ENCODE measurements at places on chromosomes 1 and 21. TPM values are rescaled to one million over a fixed set of nuclear protein-coding genes. Genes with fewer than 3 reads are reported as not detected.

The PLA2G5 gene
- total RNA-seq, result not detected

DNA sequence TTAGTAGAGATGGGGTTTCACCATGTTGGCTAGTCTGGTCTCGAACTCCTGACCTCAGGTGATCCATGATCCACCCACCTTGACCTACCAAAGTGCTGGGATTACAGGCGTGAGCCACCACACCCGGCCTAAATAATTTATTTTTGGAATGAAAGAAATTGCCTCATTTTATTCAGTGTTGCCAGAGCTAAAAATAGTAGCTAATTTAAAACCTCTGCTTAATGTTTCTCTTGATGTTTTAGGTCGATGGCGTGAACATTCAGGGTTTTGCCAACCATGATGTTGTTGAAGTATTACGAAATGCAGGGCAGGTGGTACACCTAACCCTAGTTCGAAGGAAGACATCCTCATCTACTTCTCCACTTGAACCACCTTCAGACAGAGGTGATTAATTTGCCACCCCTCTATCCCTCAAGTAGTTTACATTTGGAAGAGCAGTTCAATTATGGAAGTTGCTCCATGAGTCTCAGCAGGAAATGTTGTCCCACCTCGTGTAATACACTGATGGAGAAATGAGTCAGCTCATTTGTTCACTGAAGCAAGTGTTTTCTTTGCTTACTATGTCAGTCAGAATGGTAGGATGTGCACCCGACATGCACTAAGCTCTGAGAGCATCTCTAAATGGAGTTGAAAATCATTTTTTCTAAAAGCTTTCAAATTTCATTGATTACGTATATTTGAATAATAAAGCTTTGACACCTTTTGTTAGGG lies 54.9 kb downstream of the PATJ start:
- no peak for DNase-seq

The ANKRD35 gene
- total RNA-seq, result 0.76 TPM

The RPF1 gene
- total RNA-seq, result 41.6 TPM

GRCh38 chr1:176517484-176517883 lies 54.5 kb downstream of the PAPPA2 start:
- no peak for DNase-seq

DNA sequence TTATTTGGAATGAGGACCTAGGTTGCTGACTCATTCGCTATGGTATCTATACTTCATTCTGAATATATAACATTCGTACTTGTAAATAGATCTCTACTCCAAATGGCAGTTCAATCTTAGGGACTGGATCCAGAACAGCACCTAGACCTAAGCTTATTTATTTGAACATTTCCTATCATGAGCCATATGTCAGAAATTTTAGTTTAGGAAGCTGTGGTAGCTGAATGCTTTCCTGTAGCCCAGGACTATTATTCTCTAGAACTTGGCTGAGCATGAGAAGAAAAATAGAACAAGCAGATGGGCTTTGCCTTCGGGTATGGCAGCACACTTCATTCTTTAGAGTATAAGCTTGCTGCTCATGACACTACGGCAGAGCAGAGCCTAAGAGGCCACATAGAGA lies 1114.4 kb upstream of the B3GALT2 start:
- no peak for DNase-seq

DNA sequence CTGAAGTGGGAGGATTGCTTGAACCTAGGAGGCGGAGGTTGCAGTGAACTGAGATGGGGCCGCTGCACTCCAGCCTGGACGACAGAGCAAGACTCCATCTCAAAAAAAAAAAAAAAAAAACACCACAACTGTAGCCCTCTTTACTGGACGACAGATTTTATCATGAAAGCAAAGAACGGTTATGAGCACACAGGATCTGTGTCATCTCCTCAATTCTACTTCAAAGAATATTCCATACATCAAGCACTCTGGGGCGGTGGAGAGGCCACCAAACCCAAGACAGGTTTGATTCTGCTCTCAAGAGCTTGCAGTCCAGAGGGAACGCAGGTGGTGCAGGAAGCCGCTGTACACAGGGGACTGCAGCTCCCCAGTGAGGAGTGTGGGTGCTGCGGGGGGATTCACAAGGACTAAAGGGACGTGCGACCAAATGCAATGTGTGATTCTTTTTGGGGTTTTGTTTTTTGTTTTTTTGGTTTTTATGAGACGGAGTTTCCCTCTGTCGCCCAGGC lies 110.1 kb downstream of the SPSB1 start:
- no peak for DNase-seq

DNA sequence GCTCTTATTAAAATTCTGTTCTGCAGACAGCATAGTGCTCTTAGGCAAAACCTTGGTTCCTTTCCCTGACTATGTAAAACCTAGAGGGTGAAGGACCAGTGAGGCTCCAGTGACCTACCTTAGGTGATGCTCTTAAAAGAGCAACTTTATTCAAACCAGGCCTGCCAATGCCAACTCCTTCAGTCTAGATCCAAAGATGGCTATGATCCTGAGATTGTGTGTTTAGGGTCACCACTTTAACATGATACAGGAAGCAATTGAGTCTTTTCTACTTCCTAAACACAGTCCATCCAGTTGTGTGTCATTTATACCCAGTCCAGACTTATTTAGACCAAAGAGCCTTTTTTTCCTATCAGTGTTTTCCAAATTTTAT lies 10.8 kb downstream of the MCL1 start:
- DNase-seq, result no peak

GRCh38 chr1:207470927-207471326 lies 16.8 kb downstream of the CR2 start:
- peak; percentile 58 for DNase-seq

DNA sequence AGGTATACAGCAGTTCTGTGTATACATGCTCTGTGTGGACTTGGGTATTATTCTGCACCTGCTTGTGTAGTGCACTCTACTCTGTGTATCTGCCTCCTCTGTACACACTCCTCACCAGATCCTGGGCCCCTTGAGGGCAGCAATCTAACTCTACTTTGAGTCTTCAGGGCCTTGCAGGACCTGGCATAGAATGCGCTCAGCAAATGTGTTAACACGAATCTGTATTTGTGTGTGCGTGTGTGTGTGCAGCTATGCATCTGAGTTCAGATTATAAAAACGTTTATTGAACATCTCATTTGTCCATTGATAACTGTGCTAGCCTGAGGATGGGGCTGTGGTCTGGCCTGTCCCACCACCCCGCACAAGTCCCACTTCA lies 3.9 kb upstream of the MEF2D start:
- DNase-seq, result peak; percentile 68

The SFN gene
- total RNA-seq, result 1.9 TPM

- DNase-seq, result no peak
These were observed 1357.6 kb upstream of the B3GALT2 start for GRCh38 chr1:194544012-194544411.

The CLDN17 gene
- not detected for total RNA-seq

DNA sequence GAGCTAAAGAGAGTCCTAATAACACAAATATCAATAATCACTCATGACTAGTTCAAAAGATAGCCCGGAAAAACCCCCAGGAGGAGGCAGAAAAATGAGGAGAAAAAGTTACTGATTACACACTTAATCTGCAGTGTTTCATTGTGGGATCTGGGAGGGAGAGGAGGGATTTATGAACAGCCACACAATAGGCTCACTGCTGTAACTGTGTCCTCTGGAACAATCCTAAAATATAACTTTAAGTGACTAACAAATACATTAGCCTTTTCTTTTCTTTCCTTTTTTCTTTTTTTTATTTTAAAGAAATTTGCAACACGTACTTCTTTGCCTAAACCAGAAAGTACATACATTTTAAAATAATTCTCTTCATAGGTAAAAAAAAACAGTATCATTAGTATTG lies 106.3 kb upstream of the LBR start:
- DNase-seq, result no peak

The LDLRAD1 gene
- total RNA-seq, result not detected

The TMCO2 gene
- total RNA-seq, result not detected

The TENT5C gene
- total RNA-seq, result 20.7 TPM

- no peak for DNase-seq
These were observed 79.6 kb upstream of the SLFNL1 start for GRCh38 chr1:41101076-41101475.

The PRSS38 gene
- total RNA-seq, result not detected

- no peak for DNase-seq
These were observed 66.4 kb downstream of the DAB1 start for GRCh38 chr1:57357462-57357861.

DNA sequence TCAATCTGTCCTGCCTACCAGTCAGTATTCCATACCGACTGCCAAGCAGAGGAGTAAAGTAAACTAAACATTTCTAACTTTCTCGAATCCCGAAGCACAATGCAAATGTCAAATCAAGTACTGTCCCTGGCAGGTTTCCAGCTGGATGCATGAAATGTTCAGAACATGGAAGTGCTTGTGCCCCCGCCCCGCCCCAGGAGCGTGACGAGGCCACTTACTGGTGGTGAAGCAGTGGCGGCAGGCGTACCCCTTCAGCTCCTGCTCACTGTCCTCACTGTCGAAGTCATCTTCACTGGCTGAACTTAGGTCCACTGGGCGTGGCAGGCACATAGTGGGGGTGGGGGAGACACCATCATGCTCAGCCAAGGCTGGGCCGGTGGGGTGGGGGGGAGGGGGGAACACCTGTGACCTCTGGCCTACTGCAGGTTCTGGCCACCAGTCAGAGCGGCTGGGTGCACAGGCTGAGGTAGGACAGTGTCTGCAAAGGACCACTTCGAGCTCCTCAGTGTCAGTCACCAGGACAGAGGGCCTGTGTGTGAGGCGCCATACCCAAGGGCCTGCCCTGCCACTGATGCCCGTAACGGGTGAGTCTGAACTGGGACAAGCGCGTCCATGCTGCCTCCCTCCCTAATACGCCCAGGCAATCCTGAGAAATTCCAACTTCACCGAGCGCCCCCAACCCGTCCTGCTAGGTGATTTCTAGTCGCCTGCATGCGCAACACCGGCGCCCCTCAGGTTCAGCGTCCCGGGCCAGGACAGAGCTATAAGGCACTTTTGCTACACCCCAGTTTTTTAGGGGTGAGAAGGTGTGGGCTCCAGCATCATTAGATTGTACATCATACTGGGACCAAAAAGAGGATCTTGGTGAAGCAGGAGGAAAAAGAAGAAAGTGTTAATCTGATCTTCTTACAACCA lies 46.9 kb downstream of the SLC45A1 start:
- no peak for DNase-seq

GRCh38 chr1:8567146-8567545 lies 249.2 kb downstream of the SLC45A1 start:
- DNase-seq, result no peak

DNA sequence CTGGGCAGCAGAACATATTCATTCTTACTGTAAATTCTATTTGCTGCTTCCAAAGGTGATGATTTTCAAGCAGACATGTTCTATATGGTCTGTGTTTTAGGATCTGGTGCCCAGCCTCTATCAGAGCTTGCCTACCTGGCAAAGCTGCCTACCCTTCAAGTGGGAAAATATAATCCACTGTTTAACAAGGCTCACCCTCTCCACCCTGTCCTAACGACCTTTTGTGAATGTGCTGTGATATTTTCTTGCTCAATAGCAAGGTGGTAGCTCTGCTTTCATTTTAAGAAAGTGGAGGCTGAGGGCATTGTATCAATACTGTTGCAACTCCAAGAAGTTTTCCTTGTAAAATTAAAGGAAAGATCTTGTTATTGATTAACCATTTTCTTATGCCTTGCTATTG lies 26.0 kb upstream of the AGO1 start:
- DNase-seq, result no peak

DNA sequence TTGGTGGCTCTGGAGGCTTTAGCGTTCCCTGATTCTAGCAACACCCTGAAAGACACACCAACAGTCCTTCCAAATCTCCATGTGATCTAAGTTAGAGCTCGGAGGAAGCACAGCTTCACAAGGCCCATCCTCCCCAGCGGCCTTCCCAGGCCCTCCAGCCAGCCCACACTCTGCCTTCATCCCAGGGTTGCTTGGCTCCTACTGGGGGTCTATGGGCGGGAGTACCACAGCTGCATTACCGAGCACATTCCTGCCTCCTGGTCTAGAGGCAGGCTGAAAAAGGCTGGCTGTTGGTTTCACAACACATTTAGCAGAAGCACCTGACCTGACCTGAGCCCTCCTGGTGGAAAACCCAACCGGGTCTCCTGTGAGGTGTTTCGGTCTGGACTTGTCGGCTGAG lies 54.7 kb upstream of the TRIM67 start:
- no peak for DNase-seq

The SYNJ1 gene
- 16.0 TPM for total RNA-seq

- no peak for DNase-seq
These were observed 38.0 kb upstream of the RGS5 start for GRCh38 chr1:163240705-163241104.

The LINGO4 gene
- total RNA-seq, result 0.32 TPM

DNA sequence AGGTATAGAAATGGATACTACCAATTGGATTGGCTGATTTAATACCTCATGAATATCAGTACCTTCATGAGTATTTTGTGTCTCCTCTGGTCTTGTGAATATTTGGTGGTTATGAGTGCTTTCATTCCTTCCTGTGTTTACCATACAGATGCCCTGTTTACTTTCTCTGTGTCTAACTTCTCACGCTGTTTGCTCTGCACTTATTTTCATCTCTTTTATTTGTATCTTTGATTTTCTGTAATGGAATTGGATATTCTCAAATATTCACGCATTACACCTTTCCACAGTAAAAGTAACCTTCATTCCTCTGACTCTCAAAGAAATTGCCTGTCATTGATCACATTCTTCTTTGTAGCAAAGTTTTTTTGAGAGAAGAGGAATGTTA lies 16.8 kb downstream of the CNST start:
- DNase-seq, result no peak

- no peak for DNase-seq
These were observed 612.4 kb downstream of the LTN1 start for GRCh38 chr21:28380241-28380640.

DNA sequence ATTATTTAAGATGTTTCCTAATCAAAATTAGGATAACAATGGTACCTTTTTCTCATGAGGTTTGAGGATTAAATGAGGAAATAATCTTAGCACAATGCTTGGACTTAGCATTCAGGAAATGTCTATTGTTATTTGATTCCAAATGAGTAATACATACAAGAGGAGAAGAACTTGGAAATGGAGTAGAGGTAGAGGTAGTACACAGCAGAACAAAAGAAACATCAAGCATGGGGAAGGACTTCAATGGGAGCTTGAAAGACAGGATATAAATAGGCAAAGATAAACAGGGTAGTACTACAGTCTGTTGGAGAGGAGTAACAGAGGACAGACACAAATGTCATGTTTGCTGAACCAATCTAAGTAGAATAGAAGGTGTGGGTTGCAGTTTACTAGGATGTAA lies 59.5 kb upstream of the RGS2 start:
- no peak for DNase-seq

- DNase-seq, result no peak
These were observed 1093.1 kb downstream of the MRPL39 start for GRCh38 chr21:24514081-24514733.

- no peak for DNase-seq
These were observed 15.5 kb upstream of the USP24 start for GRCh38 chr1:55230659-55231058.

DNA sequence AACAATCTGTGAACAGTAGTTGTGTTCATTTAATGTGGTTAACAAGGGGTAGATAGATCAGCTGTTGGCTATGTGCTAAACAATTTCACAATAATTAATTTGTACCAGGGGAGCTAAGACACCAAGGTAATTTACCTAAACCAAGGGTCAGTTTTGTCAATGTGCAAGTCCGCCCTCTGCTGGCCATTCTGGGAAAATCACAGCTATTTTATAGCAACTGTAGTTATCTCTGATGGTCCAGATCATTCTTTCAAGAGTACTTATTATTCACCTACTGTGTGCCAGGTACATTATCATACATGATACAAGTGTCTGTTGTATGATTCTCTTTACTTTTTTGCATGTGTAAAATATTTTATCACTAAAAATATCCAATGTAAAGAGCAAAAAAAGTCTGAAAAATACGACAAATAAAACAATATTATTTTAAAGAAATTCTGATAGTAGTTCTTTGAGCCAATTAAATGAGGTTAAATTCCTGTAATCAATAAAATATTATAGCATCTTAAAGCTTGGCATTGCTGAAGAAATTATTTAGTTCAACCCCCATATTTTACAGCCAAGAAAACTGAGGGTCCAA lies 312.3 kb upstream of the FAM78B start:
- peak; percentile 70 for DNase-seq

Measured in activated CD8-positive, alpha-beta T cell treated with anti-CD3 and anti-CD28 coated beads, Interleukin-2, amount 10 ng/mL, durations not matched to agents 7 days and 5 days (primary cell).